Esophagus squamous epithelium (tissue), 5 donors: ENCODE measurements at places on chromosomes 7 and 10.

DNA sequence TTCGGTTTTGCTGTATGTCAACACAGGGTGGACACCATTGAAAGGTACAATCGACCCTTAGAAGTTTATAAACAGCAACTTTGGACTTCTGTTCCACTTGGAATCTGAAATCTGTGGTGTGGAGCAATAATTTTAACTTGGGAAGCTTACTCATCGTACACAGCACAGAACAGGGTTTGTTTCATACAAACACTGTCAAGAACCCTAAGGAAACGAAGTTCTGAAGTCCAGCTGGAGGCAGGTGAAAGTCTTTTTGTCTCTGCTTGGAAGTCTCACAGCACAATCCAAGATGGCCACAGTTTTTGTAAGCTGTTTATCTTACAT is 31.5 kb downstream of the NMT2 start:
- DNase-seq, result no peak

DNA sequence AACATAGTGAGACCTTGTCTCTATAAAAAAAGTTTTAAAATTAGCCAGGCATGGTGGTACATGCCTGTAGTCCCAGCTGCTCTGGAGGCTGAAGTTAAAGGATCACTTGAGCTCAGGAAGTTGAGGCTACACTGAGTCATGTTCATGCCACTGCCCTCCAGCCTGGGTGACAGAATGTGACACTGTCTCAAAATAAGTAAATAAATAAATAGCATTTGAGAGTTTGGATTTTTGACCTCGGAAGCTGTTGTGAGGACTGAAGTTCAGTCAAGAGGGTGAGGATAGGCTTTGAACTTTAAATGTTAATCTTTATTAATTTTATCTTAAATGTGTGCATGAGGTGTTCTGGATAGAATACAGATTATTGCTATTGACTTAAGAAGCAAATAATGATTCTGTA is 110.2 kb downstream of the GNAT3 start:
- DNase-seq, result no peak

GRCh38 chr7:8175929-8176369 is 86.0 kb downstream of the ICA1 start:
- no peak for DNase-seq

- no peak for DNase-seq
These were observed 82.9 kb downstream of the PRKAG2 start for GRCh38 chr7:151793991-151794507.

GRCh38 chr10:123585477-123586445 is 80.4 kb upstream of the GPR26 start:
- no peak for DNase-seq
